Hematopoietic multipotent progenitor cell treated with erythropoietin and hydrocortisone succinate and interleukin-3 and kit ligand, for 15 days (in vitro differentiated cells): ENCODE measurements at places on chromosomes 16 and 17.

- no peak for DNase-seq
Observed at GRCh38 chr17:6104956-6105648, 34.9 kb downstream of the WSCD1 start.

DNA sequence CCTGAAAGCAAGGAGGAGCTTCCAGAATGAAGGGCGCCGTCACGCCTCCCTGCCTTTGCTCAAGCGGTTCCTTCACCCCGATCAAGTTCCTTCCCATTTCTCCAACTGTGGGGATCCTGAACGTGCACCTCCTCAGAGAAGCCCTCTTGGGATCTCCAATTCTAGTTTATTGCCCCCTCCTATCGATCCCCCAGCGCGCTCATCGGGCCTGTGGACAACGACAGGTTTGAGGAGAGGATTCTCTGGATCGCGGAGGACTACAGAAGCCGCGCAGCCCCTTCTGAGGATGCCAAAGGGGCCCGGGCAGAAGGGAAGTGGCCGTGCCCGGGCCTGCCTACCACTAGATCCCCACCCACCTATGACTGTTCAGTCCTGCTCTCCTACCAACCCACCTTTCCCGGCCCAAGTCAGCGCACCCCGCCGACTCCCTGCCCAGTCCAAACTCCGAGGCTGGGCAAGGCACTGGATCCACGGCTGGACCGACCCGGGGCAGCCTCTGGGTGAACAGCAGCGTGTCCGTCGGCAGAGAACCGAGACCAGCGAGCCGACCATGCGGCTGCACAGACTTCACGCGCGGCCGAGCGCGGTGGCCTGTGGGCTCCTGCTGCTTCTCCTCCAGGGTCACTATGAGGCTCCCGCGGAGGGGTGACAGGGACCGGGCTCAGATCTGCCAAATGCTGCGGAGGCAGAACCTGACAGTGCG, 12.8 kb upstream of the CES3 start:
- DNase-seq: no peak

DNA sequence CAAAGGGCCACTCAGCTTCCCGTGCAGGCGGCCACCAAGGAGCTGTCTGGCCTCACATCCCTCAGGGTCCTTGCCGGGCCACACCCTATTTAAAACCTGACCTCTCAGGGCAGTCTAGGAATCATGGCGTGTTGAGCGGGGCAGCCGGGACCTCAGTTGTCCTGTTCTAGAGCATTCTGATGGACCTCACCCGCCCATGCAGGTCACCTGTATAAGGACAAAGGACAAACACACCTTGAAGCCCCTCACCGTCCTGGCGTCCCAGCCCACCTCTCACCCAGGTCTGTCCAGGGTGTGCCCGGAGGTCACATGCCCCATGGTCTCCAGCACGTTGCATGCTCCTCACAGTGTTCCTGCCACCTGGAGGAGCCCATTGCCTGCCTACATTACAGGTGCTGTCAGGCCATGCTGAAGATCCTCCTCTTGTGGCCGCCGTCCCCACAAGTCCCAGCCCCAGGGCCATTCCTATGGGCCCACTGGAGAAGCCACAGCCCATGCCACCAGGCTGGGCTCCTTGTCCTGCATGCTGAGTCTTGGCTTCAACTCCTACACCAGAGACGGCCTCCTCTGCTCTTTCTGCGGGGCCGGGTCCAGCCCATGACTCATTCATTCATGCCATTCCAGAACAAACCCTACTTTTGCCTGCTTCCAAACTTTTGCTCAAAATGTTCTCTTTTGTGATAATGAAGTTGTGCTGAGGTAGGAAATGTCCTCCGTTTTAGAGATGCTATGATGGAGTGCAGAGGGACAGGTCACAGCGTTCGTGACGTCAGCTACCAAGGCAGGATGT, 46.3 kb downstream of the PEMT start:
- DNase-seq: no peak

- no peak for DNase-seq
Observed at GRCh38 chr16:19228575-19228974, 57.0 kb upstream of the CLEC19A start.

- no peak for DNase-seq
Observed at GRCh38 chr17:2107050-2107449, 52.1 kb downstream of the HIC1 start.

- no peak for DNase-seq
Observed at GRCh38 chr17:34485999-34486398, 93.4 kb upstream of the TMEM132E start.

DNA sequence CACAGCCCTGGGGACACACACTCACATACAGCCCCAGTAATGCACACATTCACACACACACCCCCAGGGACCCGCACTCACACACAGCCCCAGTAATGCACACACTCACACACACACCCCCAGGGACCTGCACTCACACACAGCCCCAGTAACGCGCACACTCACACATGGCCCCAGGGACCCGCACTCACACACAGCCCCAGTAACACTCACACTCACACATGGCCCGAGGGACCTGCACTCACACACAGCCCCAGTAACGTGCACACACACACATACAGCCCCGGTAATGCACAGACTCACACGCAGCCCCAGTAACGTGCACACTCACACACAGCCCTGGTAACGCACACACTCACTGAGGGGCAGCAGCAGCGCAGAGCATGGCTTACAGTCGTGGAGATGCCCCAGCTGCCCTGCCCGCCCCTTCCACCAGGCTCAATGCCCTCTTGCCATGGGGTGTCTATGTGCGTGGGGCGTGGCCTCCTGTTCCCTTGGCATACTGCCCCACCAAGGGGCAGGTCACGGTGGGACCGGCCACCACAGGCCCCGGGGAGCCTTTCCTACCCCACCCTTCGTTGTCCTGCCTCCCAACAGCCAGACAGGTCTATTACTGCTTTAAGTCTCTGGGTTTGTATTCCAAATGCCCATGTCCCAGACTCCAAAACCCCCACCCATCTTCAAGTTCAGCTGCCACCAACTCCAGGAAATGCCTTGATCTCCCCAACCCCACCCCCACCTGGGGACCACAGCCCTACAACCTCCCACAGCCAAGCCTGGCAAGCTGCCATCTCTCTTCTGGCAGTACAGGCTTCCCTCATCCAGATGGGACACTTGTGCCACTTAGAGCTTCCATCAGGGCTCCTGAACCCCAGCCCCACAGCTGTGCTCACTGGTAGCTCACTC, 2.7 kb downstream of the CCDC102A start:
- no peak for DNase-seq

GRCh38 chr17:36879027-36879426, 58.2 kb upstream of the LHX1 start:
- no peak for DNase-seq

DNA sequence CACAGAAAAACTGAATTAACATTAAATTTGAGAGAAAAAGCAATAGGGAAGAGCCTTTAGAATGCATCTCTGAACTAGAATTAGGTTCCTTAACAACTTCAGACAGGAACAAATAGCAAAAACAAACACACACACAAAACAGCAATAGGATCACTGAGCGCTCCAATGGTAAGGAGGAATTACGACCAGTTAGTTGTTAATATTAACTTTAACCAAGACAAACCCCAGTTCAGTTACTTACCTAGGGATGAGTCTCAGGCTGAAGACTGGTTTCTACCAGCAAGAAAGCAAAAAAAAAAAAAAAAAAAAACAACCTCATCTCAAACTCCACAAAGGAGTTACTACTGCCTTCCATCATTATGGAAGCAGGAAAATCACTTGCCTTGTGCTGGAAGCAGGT, 14.6 kb downstream of the DHRS7B start:
- DNase-seq: no peak

- peak; percentile 72 for DNase-seq
Observed at GRCh38 chr17:17919169-17920107, 52.8 kb downstream of the TOM1L2 start.

GRCh38 chr16:67460168-67460567, 20.8 kb downstream of the ATP6V0D1 start:
- peak; percentile 86 for DNase-seq

DNA sequence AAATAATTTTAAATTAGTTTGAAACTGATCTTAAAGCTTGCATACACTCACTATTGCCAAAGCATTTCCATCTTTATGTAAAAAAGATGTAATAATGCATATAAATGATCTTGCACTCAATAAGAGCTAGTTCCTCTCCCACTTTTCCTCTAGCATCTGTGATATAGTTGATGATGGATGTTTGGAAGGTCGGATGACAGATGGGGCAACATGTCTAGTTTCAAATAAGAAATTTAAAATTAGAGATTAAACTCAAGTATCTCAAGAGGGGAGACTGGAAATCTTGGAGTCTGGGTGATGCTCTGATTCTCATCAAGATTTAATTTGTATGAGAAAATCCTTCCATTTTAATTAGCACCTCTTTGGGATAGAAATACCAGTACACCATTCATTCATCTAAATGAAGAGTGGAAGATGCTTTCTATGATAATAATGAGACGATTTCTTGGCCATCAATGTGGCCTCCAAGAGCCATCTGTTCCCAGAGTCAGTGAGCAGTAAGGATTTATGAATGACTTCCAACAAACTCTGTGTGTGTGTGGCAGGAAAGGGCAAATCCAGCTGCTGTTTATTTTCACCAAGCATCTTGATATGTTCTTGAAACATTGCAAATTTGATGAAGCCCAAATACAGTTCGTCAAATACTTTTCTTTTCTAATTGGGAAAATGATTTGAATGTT, 616.3 kb upstream of the CDH8 start:
- DNase-seq: no peak

- DNase-seq: no peak
Observed at GRCh38 chr16:49644145-49644463, 211.8 kb downstream of the ZNF423 start.

DNA sequence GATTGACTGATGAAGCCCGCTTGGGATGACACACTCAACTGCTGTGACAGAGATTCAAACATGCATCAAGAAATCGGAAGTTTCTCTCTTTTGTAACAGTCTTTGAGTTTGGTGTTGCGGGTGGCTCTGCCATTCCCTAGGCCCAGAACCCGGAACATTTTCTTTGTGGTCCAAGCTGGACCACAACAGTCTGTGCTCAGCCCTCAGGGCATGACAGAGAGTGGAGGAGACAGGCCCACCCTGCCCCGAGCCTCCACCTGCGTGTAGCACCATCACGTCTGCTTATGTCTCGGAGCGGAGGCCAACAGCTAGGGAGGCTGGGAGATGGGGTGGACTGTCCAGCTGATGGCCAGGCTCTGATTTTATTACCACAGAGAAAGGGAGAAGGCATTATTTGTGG, 64.5 kb downstream of the SHISA6 start:
- DNase-seq: no peak

DNA sequence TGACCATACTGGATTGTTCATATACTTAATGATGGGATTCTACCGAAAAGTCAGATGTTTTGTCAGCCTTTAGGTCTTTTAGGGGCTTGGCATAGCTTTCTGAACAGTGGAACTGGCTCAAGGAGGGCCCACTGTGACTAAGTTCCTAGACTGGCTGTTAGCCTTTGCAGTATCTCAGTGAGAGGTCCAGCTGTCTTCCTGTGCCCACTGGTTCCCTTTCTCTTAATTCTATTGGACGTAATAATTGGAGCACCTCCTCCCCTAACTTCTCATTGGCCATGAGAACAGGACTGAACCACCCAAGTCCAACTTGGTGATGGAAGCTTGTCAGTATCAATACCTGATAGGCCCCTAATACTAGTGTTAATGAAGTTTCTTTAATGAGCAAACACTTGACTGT, 13.5 kb downstream of the KPNA2 start:
- no peak for DNase-seq

GRCh38 chr16:57360321-57360935, 1.8 kb downstream of the CCL22 start:
- no peak for DNase-seq

GRCh38 chr16:82094942-82095540, 60.0 kb downstream of the HSD17B2 start:
- no peak for DNase-seq

- no peak for DNase-seq
Observed at GRCh38 chr16:14241631-14242030, 170.5 kb downstream of the MRTFB start.

DNA sequence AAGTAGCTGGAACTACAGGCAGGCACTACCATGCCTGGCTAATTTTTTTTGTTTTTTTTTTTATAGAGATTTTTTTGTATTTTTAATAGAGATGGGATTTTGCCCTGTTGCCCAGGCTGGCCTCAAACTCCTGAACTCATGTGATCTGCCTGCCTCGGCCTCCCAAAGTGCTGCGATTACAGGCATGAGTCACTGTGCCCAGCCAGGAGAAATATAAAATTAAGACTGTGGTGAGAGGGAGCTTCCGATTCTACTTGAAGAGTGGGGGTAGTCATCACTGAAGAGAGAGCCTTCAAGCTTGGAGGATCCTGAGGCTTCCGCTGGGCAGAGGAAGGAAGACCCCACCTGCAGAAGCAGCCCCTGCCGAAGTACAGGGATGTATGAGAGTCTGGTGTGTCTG, 34.4 kb upstream of the RGS9 start:
- no peak for DNase-seq

- peak; percentile 94 for DNase-seq
Observed at GRCh38 chr17:32444301-32445073, at the start of gene PSMD11. TSS of gene PSMD11 (plus strand) at chr17:32444510. CDS start at chr17:32444524, 14 bp downstream.
